ENCODE measurements at places on chromosomes 1 and 21.
A peak's percentile ranks its signal among the peaks of the same experiment; 100 is the strongest.

DNA sequence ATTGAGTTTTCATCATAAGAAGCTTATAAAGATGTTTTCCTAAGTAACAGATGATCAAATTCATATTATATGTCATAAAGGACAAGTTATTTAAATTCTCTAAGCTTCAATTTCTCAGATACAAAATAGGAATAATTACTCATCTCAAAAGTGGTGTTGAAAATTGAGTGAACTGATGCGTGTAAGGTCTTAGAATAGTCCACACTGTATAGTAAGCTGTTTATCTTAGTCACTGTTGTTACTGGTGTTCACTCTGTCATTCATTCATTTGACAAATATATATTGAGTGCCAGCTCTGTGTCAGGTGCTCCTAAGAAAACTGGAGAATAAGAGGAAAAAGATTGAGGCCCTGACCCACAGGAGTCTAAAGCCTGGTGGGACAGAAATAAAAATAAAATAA is 186.3 kb upstream of the BRINP3 start:
- no peak for DNase-seq

GRCh38 chr1:247037511-247038320 is 29.9 kb upstream of the ZNF695 start:
- no peak for DNase-seq

GRCh38 chr1:34236089-34236488 is 59.4 kb downstream of the C1orf94 start:
- DNase-seq, result no peak

DNA sequence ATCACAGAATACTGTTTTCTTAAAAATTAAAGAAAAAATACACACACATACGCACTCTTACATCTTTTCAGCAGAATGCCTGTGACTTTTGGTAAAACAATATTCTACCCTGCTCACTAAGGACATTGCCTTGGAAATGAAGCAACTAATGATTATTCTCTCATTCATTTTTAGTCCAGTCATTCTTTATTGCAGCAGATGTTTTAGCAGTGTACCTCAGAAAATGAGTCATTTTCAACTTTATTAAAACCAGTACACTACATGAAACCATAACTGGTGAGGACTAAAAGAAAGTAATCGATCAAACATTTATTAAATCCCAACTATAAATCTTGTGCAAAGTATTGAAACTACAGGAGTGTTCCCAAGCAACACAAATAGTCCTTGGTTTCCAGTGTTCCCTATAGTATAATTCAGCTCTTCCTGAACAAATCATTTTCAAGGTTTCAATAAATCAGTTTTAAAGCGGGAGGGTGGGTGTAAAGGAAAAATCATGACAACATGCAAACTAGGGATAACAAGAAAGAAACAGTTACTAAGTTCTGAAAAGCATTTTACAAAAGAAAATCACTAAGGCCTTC is 114.2 kb downstream of the ADGRL4 start:
- DNase-seq, result no peak

DNA sequence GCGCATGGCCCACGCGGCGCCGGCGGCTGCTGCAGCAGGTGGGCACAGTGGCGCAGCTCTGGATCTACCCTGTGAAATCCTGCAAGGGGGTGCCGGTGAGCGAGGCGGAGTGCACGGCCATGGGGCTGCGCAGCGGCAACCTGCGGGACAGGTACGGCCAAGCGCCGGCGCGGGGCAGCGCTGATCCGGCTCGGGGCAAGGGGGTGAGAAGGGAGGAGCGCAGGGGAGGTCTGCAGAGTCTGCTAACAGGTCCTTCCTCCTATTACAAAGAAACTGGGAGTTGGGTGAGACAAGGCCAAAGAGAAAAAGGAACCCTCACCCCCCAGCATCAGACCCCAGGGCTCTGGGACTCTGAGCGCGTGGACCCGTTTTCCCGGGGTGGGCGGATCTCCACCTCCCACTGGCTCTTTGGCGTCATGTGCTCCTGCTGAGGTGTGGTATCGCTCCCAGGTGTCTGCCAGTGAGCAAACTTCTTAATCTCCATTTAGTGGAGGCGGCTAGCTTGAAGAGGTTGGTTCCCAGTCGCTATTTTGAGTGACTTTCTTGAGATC is 431 bp downstream of the MTARC1 start:
- no peak for DNase-seq

DNA sequence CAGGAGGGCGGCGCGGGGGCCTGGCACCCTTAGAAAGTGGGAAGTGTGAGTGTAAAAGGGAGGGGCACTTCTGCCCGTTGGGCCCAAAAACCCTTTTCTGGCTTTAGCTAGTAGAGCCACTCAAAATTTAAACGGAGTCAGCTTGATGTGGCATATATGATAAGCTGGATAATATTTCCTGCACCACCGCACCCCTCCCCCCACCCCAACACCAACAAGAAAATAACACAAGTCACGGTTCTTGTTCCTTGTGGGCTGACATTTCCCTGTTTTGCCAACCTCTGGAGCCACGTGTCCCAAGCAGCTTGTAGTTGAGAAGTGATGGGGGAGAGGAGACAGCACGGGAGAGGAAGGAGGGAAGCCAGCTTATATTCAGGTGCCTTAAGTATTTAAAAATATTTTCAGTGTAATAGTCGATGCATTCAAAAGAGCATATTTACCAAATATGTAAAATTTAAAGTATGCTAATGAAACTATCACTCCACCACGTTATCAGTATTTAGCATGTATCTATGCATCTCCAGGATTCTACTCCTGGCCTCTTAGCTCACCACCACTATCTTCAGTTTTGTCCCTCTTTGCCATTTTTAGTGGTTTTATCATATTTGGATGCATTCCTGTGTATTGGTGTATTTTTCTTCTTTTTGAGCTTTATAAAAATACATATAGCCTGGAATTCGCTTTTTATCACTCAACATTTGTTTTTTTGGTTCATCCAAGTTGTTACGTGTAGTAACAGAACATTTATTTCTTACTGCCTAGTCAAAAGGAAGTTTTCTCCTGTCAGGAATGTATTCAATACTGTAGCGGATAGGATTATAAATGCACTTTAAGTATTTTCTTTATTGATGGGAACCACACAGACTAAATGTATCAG is 773 bp upstream of the DDX59 start:
- no peak for DNase-seq

- no peak for DNase-seq
Observed at GRCh38 chr1:36458910-36459309, 5.3 kb downstream of the MRPS15 start.

GRCh38 chr1:221263831-221264767 is 384.9 kb downstream of the HLX start:
- peak; percentile 18 for DNase-seq

- no peak for DNase-seq
Observed at GRCh38 chr1:200128944-200129879, 101.7 kb downstream of the NR5A2 start.

- DNase-seq, result no peak
Observed at GRCh38 chr1:167499106-167499505, 19.2 kb downstream of the CD247 start.

DNA sequence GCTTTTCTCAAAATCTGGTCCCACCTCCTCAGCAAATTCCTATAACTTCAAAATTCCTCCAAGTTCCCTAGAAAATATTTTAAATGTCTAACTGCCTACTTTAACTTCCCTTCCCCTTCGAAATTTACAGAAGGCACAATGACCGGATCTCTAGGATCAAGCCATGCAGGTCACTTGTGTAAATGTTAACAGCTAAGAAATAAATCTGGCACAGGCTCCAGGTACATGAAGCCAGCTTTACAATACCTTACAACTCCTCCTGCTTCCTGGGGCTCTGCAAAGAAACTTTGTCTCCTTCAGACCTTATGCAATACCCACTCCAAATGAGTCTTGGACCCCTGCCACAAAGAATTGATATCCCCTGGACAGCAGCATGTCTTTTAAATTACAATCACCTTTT is 1164.2 kb downstream of the BRINP3 start:
- DNase-seq, result no peak

- DNase-seq, result no peak
Observed at GRCh38 chr1:64470665-64471217, 812 bp downstream of the CACHD1 start.

GRCh38 chr1:153343811-153344717 is 4.6 kb downstream of the PGLYRP4 start:
- DNase-seq, result no peak

DNA sequence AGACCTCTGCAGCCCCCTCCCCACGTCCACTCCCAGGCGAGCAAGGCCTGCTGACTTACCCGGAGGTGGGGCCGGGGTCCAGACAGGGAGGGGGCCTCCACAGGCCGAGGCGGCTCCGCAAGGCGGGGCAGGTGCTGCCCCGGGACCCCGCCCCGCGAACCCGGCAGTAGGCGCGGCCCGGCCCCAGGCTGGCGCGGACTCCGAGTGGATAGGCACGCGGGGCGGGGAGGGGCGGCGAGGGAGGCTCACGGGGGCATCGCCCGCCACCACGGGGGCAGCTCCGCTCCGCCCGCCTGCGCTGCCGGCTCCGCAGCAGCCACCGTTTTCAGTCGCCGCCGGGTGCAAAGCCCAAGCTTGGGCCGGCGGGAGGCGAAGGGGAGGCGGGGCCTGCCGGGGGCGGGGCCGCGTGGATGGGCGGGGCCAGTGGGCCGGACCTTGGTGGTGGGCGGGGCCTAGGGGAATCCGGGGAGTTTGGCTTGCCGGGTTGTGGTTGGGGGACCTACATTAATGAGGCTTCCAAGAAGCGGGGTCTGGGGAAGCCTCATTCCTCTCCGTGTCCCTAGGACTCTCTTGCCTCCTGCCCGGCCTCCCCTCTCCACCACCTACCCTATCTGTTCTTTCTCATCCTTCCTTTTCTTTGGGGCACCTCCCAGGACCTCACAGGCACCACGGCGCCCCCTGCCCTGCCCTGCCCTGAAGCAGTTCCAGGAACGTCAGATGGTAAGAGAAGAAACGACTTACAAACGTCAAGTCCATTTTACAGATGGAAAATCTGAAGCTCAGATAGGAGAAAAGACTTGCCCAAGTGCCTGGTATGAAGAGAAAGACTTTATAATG is at the start of gene RIMS3:
Gene RIMS3, minus strand, starts transcription at position 348 of the 837 bp plus-strand sequence. CDS start 23,757 bp downstream, outside the sequence.
- peak; percentile 83 for DNase-seq

GRCh38 chr1:220966881-220967611 is 87.8 kb downstream of the HLX start:
- no peak for DNase-seq

DNA sequence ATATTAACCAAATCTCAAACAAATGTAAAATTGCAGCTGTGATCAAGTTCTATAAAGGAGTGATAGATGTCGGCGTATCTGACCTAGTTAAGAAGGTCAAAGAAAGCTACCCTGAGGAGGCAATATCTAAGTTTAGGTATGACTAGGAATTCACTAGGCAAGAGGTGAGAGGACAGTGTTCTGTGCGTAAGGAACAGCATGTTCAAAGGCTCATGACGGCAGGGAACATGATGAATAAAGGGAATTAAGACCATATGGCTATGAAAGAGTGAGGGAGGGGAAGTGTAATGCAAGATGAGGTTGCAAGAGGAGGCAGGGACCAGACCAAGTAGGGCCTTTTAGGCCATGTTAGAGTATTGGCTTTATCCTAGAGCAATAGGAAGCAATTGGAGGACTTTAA is 8.6 kb downstream of the LIX1L start:
- DNase-seq, result no peak

GRCh38 chr1:220592714-220593113 is 64.8 kb downstream of the MARK1 start:
- no peak for DNase-seq

DNA sequence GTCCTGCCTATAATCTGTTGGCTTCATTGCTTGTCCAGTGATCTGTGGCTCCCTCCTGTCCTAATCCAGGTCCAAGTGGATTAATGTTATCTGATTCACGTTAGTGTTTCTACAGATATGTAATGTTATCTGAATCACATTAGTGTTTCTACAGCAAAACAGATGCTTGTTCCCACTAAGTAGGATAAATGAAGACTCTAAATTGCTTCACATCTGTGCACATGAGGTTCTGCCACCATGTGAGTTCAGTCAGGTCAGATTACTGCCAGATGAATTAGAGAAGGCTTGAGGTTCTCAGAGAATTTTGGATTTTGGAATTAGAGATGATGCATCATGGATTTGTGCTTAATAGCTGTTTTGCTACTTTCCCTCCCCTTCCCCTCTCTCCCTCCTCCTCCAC is 13.2 kb downstream of the DISC1 start:
- DNase-seq, result no peak

DNA sequence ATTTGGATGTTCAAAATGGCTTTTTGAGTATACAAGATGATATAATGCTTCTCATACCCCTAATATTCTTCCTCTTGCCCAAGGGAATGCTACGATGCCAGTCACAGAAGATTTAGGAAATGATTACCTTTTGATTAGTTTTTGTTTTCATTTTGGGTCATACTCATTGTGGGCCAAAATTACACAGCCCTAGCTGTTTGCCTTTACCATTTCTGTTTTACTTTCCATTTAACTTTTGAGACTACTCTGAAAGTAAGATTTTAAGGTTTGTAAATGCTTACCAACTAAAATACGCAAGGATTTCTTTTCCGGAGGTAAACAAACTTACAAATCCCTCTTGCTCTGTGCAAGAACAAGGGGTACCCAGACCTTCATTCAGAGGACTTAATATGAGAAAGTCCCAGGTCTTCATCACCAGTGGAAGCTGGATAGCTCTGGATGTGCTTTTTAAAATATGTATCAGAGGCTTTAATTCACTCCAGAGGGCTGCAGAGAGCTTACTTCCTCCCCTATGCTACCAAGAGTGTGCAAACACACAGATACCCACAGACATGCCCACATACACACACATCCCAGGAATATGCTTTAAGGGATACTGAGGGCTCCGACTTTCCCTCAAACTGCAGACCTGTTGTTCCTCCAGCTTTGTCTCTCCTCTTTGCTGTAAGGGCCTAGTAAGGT is 631.4 kb downstream of the SMYD3 start:
- DNase-seq, result no peak

DNA sequence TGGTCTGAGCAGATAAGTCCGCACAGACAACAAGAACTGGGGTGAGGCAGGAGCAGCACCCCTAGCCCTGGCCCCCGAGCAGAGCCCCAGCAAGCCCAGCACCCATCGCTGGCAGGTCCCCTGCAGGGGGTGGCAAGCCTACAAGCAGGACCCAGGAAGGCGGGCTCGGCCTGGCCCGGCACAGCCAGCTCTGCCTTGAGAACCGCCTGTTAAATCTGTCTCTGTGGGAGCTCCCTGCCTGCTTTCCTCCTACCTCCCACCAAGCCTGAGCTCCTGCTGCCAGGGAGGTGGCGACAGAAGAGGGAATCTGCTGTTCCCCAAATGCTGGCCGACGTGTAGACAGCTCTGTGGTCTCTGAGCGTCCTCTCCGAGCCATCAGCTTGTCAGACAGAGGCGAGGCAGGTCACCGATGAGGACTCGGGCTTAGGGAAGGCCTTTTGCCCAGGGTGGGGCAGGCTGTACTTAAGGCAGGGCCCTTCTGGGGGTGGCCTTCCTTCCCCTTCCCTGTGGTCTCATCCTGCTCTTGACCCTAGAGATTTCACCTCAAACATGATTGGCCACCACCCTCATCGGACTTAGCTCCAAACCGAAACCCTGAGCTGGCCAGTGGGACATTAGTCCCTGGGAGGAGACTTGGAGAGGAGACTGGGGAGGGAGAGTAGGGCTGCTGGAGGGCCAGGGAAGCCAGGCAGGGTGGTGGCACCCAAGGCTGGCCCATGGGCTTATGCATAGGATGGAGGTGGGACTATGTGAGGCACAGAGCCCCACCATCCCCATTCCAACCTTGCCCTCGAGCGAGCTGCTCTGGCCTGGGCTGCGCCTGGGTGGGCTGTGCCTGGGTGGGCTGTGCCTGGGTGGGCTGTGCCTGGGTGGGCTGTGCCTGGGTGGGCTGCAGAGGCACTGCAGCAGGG is 7.7 kb downstream of the SELENON start:
- DNase-seq, result no peak

GRCh38 chr1:234647758-234648157 is 37.8 kb upstream of the IRF2BP2 start:
- DNase-seq, result no peak

Measured in T-helper 9 cell (primary cell).